ENCODE measurements at places on chromosomes 13 and 19.

DNA sequence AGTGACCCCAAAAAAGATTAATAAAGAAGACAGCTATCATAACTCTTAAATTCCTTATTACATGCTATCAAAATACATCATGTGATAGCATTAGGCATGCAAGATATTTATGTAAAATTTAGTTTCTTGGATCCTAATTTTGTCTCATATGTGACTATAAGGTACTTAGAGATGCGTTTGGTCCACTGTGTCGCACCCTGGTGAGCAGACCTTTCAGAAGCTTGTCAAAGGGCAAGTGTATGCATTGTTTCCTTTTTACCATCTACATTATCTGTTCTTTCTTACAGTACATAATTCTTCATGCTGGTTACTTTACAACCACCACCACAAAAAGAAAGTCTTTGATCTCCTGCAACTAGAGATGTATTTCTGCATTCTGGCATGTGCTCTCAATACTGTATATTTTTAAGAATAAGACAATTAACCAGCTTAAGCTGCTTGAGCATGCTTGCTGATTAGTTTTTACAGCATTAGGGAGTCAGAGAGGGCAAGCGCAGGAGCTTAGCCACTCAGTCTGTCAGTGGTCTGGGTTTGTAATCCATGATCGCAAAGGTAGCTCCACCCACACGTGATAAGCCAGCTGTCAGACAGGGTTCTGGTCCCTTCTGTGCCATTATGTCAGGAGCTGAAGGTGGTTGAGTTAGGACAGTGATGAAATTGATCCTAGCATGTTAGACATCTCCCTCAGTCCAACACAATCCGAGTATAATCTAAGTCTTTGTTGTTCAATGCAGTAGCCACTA, 500.9 kb downstream of the MYO16 start:
- no peak for DNase-seq

DNA sequence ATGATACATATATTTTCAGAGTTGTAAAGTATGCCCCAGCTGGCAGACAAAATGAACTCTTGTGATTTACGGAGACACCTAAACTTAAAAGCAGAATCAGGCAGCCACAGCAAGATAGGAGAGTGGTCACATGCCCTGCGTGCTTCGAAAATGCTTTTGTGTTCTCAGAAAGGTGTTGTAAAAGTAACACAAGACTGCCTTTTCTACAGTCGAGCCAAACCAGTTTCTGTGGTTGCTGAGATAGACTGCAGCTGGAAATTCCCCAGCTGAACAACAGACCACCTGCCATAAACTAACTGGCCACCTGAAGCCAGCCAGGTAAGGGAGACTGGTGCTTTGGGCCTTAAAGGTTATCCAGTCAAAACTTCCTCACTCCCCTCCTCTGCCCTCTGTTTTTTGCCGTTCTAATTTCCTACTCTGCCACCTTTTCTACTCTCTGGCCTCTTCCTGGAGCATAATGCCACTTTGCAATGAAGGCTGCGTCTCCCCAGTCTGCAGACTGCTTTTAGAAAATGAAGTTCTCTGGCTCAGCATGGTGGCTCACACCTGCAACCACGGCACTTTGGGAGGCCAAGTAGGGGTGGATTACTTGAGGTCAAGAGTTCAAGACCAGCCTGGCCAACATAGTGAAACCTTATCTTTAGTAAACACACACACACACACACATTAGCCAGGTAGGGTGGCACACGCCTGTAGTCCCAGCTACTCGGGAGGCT, 381.2 kb upstream of the SLITRK1 start:
- no peak for DNase-seq

GRCh38 chr13:42409075-42409474, 137.1 kb downstream of the AKAP11 start:
- no peak for DNase-seq

GRCh38 chr13:54216221-54216620, 1187.6 kb downstream of the OLFM4 start:
- no peak for DNase-seq

- no peak for DNase-seq
Measured at GRCh38 chr19:50478901-50479715, 2.5 kb upstream of the GARIN5A start.

GRCh38 chr13:99386911-99387788, 80.0 kb upstream of the GPR183 start:
- DNase-seq = peak; percentile 85

DNA sequence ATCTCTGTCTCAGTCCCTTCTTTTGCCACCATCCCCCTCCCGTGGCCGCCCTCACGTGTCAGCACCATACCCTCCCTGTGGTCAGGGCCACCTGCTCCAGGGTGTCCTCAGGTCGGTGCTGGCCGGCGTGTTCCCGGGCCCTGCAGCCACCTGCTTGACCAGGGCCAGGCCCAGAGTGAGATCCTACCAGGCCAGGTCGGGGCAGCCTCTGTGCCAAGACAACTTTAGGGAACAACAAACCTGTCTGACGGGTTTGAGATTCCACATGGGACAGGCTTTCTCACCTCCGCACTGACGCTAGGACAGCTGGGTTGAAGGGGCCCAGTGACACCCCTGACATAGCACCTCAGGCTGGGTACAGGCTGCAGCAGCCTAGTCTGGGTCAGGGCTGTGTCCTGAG, 7.5 kb upstream of the SBNO2 start:
- DNase-seq = no peak

DNA sequence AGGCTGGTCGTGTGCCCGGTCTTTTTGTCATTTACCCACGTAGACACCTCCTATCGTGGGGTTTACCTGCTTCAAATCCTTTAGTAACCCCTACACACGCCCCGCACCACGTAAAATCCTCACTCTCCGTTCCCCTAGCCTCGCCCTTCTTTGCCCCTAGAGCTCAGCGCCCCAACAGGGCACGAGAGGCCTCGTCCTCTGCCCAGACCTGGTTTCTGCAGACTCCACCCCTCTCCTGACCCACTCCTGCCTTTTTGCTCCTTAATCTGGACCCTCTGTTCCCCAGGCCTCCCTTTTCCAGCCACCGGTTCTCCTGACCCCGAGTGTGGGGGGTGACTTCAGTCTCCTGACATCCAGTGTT, 412 bp downstream of the ZNF528 start:
- no peak for DNase-seq

- no peak for DNase-seq
Measured at GRCh38 chr13:22223411-22223810, 552.5 kb downstream of the FGF9 start.

Data from stimulated activated CD4-positive, alpha-beta T cell treated with anti-CD3 and anti-CD28 coated beads, Interleukin-12 subunit alpha, Interleukin-12 subunit beta, amount 100 ng/mL, for 4 hours (primary cell).